ENCODE measurements at places on chromosomes 4 and X.
A peak's percentile ranks its signal among the peaks of the same experiment; 100 is the strongest.

GRCh38 chr4:87213421-87214075 is 6.9 kb downstream of the KLHL8 start:
- DNase-seq = no peak

GRCh38 chr4:18100657-18101056 is 79.1 kb upstream of the LCORL start:
- no peak for DNase-seq

DNA sequence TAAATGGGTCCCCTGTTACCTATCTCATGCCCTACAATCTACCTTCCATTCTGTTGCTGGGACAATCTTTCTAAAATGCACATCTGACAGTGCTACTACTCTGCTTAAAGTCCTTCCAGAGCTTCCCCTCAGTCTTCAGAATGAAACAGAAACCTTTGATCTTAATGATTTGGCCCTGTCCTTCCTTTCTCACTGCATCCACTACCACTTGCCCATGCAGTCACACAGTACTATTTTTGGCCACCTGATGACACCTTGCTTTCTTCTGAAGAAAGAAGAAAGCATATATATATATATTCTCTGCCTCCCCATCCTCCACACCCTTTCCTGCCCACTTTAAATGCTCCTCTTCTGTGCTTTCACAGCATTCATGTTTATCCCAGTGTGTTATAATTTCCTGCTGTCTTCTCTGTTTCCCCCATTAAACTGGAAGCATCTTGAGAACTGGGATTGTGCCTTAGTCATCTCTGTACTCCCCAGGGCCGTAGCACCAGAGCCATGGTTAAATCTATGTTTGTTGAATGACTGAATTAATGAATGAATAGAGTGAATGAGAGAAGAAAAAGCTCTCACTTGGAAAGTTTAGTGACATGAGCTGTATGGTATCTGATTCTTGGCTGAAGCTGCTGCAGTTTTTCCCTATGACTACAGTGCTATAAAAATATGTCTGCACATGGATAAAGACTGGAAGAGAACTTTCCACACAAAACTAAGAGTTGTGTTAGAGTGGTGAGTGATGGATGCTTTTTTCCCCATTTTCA is 56.2 kb downstream of the RTL9 start:
- DNase-seq = no peak

GRCh38 chrX:42399632-42400024 is 378.3 kb downstream of the PPP1R2C start:
- DNase-seq = no peak

DNA sequence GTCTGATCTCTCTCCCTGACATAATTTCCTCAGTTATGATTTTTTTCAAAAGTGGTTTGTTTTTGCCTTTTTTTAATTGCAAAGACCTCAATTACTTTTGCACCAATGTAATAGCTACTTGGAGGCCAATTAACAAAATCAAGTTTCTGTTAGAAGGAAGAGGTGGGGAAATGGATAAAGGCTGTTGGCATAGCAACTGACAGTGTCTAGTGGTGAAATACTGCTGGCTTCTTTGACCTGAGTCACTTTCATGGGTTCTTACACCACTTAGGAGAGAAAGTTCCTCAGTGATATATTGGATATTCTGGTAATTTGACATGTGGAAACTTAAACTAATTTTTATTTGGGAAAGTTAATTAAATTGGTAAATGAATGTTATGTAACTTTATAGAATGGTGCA is 26.5 kb upstream of the ATP8A1 start:
- no peak for DNase-seq

DNA sequence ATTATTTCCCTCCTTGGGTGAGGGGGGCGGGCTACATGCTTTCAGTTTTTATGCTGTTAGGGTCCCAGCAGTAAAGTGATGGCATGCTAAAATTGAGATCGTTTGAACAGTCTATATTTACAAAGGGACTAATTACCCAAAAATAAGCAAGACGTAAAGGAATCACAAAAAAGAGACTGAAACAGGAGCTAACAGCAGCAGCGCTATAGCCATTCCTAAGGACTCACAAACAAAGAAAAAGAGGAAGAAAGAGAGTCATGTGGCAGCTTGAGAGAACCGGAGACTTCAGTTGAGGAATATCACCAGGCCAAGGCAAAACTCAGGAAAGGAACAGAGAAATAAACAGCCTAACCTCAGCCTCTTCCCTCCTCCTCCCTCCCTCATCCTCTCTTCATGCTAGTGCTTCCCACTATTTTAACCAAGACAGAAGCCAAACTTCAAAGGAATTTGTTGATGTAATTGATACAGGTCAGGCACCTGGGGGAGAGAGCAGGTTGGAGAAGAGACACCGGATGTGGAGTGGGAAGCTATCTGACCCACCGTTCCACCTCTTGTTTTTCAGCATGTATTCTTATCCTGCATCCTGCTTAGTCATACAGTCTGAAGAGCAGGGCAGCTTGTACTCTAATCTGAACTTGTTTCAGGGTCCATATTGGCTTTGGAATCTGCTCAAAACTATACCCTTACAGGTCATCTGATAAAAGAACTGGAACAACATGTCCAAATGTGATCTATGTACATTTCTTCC is 383.7 kb downstream of the NAF1 start:
- DNase-seq = no peak

DNA sequence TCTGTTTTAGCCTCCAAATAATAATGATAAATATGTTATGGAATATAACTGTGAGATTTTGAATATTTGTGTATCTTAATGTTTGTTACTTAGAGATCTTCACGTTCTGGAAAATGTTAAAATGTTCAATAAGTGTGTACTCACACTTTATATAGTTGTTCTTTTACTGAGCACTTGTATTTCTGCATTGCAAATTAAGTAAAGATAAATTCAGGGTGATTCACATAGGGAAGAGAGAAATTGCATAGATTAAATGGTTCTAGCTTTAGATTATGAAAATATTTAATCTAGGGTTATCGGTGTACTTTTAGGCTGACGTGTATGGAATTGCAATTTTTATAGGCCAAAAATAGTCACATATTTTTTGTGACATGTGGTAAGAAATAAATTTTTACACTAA is 148.6 kb downstream of the ARHGAP10 start:
- no peak for DNase-seq

- DNase-seq = no peak
Measured at GRCh38 chr4:82779032-82779431, 19.6 kb downstream of the SCD5 start.

- peak; percentile 65 for DNase-seq
Measured at GRCh38 chrX:8743126-8743732, 11.3 kb upstream of the ANOS1 start.

DNA sequence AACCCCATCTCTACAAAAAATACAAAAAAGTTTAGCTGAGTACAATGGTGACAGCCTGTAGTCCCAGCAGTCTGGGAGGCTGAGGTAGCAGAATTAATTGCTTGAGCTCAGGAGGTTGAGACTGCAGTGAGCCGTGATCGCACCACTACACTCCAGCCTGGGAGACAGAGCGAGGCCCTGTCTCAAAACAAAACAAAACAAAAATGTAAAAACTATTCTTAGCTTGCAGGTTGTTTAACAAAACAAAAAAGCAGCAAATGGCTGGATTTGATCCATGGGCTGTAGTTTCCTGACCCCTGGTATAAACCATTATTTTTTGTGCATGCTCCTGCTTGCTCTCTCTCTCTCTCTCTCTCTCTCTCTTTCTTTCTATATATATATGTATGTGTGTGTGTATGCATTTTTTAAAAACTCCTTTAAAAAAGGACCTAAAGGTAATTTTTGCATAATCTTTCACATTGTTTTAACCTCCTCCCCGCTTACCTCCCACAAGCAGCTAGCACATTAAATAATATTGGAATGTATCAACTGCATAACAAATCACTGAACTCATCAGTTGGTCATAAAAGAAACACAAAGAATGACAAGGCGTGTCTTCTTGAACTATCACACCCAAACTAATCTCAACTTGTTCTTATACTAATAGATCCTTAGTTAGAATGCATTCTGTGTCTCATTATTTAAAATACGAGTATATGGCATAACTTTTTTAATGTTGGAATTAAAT is 4.8 kb downstream of the AREG start:
- DNase-seq = no peak

- no peak for DNase-seq
Measured at GRCh38 chr4:129926936-129927335, 831.0 kb downstream of the C4orf33 start.

DNA sequence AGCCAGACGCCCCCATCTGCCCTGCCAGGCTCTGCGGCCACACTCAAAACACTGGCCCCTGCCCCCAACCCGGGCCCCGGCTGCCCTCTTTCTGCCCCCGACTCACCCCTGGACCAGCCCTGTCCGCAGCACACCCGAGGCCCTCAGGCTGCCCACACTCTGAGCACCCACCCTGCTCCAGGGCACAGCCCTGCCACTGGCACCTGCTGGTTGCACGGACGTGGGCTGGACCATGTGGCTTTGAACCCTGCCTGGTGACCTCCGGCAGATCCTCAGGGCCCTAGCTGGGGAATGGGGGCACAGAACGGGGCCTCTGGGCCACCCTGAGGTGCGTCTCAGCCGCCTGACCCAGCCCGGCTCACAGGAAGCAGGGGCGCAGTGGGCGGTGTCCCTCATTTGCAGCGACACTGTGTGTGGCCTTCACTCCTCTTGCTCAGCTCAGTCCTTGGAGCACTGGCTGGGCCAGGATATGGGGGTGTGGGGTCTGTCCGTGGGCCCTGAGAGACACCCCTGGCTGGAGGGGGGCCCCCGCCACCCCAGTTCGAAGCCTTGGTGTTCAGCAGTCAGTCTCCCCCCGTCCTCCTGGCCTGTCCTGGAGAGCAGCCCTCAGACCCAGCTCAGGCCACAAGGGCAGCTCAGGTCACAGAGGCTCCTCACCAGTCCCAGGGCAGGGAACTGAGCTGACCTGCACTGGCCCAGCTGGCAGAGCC is 73.2 kb downstream of the FAM53A start:
- peak; percentile 40 for DNase-seq

DNA sequence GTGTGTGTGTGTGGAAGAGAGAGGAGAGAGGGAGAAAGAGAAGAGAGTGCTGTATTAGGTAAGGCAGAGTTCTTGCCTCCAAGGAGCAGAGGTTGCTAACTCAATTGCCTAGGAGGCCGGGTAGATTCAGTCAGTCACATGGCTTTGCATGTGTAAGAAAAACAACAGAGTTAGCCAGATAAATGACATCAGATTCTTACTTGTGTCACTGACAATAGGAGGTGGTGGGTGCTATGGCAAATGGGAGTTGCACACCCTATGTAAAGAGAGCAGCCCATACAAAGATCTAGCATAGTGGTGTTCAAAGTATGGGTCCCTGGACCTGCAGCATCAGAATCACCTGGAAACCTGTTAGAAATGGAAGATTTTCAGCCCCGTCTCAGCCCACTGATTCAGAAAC is 14.4 kb upstream of the PGRMC2 start:
- no peak for DNase-seq

DNA sequence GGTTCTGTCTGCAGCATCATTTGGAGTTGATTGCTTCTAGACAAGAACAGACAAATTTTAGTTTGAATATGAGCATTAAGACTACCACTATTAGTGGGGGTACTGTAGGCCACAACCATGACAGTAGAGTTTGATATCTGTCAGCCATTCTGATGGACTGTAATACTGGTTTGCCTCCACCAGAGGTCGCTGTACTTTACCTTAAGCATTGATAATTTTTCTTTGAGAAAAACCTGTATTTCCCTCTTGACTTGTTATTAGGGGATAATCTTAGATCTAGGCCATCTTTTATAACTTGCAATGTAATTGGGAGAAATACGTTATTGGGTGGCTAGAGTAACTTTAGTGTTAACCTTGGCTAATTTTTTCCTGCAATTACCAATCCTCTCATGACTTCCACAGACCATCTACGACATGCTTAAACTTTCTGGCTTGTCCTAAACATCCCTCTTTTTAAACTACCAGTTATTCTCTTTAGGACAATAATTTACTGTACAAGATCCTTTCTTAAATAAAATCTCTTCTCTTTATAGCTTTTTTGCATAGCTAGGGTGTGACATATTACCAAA is 562.4 kb downstream of the MAGEB5 start:
- DNase-seq = no peak

- DNase-seq = no peak
Measured at GRCh38 chr4:81058621-81059020, 28.1 kb downstream of the BMP3 start.

DNA sequence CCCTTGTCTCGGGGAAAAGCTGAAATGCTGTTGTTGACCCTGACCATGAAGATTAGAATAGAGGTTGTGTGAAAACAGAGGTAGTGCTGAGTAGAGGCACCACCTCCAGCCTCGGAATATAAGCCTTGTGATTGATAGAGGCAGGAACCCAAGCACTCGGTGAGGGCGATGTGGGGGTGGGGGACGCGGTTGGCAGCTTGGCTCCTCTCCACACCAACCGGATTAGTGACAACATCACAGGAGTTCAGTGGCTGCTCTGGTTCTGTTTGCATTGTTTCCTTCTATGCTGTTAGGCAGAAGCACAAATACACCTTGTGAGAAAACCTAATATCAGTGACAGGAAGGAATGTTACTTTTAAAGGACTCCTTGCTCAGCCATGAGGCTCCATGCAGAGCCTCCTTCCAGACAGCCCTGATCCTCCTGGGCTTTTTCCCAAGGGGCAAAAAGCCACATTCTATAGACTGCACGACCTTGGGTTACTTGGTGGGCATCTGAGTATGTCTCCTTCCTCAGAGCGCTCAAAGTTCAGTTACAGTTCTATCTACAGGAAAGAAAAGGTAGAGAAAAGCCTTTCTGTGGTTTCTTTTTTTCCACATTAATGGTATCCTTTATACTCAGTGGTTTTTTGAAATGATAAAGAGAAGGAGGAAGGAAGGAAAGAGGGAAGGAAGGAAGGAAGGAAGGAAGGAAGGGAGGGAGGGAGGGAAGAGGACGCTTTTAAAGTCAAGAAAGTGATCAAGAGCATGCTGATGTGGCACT is 150.4 kb upstream of the NOCT start:
- DNase-seq = no peak

DNA sequence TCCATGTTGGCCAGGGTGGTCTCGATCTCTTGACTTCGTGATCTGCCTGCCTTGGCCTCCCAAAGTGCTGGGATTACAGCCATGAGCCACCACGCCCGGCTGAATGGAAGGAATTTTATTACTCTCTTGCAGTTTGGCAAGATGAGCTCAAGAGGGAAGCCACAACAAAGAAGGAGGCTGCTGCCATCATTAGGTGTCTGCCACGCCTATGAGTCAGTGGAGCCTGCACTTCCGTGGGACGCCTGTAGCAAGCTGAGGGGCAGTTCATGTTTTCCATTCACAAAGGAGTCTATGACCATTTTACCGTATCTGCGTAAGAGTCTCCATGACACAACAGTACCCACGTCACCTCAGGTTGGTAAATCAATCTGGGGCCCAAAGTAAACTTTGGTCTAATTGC is 51.2 kb upstream of the CHRNA9 start:
- no peak for DNase-seq

DNA sequence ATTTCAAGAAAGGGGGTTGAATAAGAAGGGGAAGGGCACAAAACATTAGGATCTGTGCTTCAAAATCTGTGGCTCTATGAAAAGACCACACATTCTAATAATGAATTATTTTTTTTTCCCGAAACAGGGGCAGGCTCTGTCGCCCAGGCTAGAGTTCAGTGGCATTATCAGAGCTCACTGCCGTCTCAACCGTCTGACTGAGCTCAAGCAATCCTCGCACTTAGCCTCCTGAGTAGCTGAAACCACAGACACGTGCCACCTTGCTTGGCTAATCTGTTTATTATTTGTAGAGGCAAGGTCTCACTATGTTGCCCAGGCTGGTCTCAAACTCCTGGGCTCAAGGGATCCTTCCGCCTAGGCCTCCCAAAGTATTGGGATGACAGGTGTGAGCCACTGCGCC is 33.4 kb downstream of the ACSL1 start:
- DNase-seq = no peak

- no peak for DNase-seq
Measured at GRCh38 chrX:27438937-27439336, 24.2 kb downstream of the PPP4R3C start.
